NCI-H2227 treated with DMSO at 0.1 percent for 48 hours (cell line): ENCODE measurements at places on chromosomes 1 and 21.

DNA sequence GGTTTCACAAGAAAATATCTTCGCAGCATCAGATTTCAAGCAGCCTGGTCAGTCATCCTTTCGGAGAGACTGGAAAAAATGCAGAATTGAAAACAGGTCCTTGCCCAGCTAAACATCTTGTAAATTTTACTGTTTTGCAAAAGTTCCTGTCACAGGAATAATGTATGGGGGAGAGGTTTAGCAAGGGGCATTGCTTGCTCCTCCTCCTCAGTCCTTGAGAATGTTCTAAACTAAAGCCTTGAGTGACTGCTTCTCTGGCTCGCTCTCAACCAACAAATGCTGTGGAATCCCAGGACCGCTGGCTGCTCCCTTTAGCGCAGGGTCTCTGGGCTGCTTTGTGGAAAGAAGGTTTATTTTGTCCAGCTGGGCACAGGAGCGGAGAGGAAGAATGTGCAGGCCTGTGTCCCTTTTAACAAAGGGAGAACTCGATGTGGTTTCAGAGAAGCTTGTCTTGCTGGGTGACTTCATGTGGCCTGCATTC, 33.6 kb upstream of the FHAD1 start:
- DNase-seq = no peak

DNA sequence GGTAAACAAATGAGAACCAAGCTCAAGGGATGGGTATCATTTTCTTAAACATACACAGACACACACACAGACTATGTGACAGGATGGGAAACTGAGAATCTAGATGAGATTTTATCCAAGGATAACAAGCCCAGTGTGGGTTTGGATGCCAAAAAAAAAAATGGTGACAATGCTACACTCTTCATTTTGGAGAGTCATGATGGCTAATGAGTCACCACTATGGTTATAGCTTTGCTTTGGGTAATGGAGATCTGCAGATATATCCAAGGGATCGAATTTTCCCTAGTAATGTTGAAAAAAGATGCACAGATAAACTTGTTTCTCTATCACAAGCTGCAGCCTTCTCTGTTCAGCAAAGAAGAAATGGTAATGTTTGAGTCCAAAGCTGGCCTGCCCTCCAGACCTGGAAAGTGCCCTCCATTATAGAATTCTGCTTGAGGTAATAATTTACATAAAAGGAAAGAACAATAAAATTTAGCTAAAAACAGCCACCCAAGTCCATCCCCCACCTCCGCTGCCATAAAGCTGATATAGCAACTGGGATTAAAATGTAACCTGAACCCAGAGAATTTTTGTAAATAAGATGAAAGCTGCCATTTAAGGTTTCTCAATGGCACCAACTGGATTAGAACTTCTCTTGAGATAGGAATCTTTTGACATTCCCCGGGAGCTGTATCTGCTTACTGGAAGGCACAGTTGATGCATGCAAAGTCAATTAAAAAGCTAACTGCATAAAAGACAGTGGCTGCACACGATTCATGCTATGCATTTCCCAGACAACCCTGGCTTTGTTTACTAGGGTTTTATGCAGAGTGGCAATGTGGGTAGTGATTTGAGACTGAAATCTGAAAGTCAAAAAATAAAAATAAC, 395.2 kb upstream of the LYPLAL1 start:
- DNase-seq = no peak

GRCh38 chr1:69911301-69911801, 294.0 kb downstream of the LRRC40 start:
- no peak for DNase-seq

- no peak for DNase-seq
Observed at GRCh38 chr1:227939791-227940771, 7.7 kb downstream of the WNT9A start.

- no peak for DNase-seq
Observed at GRCh38 chr1:64199154-64199553, 4.3 kb upstream of the UBE2U start.

DNA sequence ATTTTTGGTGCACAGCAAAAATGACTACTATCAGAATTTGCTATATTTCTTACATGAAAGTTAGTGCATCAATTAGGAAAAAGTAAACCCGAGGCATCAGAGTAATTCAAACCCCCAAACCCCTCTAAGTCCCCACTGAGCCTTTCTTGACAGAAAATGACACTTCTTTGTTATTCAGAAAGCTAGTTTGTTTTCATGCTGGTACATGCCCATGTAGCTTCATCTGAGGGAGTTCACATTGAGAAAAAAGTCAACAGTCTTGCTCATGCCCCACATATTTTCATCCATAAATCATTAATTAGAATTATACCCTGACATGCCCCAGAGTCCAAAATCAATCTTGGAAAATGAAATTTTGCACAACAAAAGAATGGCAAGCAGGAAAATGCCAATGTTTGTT, 39.9 kb upstream of the PDC start:
- no peak for DNase-seq

DNA sequence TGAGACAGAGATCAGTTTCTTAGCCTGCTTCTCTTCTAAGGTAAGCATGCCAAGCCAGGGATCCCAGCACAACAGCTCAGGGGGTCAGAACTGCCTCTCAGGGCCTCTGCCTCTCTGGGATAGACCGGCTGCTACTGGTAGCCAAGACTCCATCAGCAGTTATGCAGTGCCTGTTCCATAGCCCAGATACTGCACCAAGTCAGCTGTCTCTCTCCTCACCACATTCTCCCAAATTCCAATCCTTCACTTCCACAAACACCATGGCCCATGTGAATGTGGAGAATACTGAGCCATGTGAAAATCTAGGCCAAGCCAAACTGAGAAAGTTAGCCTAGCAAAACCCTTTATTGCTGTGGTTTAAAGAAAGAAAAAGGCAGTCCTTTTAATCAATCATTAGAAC, 37.5 kb downstream of the CDC42BPA start:
- DNase-seq = no peak

DNA sequence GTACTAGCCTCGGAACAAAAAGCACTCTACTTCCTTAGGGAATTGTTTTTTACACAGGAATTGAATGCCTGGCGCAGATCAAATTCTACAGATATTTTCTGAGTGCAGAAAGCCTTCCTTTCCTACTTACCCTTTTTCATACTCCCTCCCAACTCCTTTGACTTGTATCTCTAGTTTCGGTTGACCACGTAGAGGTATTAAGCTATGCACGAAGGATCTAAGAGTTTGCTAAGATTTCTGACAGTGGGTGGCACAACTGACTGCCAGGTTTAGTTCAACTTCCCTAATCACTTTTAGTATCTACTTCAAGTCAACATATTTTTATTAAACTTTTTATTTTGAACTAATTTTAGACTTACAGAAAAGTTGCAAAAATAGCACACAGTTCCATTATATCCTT, 5.0 kb downstream of the TOR1AIP2 start:
- DNase-seq = no peak

- no peak for DNase-seq
Observed at GRCh38 chr1:4931486-4931885, 277.1 kb downstream of the AJAP1 start.

GRCh38 chr1:110286564-110286963, 52.6 kb upstream of the RBM15 start:
- no peak for DNase-seq

DNA sequence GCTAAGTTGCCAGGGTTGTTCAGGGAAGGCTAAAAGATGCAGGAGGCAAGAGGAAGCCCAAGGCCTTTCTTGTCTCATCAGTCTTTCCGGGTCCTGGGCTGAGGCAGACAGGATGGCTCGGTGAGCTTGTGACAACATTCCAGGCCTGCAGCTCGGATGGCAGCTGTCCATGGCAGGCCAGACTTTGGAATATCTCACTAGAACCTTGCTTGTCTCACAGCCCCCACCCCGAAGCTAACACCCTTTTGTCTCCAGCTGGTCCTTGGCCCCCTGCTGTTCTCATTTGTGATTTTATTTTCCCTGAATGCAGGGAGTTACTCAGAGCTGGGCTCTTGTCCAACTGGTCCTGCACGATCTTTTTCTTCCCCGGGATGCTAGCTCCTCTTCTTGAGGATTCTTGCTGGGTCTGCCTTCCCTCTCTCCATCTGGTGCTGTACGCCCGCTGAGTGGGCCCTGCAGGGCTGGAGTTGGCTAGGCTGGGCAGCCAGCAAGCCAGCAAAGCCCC, 477.2 kb upstream of the CAMK1G start:
- no peak for DNase-seq

DNA sequence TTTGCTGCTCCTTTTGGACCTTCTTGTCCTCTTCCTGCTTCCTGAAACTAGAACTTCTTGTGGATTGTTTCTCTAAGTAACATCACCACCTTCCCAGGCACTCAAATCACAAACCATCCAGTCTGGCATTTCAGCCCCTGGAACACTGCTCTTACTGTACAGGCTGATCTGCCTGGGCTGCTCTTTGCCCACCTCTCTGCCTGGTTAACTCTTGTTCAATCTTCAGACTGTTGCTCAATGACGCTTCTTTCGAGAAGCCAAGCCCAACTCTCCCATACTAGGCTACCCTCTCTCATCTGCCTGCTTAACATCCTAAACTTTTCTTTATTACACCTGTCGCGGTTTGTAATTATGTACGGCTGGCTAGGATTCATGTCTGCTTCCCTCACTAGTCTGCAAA, 657 bp downstream of the DIO1 start:
- DNase-seq = no peak

GRCh38 chr1:114353262-114353661, 157.7 kb downstream of the TRIM33 start:
- no peak for DNase-seq

DNA sequence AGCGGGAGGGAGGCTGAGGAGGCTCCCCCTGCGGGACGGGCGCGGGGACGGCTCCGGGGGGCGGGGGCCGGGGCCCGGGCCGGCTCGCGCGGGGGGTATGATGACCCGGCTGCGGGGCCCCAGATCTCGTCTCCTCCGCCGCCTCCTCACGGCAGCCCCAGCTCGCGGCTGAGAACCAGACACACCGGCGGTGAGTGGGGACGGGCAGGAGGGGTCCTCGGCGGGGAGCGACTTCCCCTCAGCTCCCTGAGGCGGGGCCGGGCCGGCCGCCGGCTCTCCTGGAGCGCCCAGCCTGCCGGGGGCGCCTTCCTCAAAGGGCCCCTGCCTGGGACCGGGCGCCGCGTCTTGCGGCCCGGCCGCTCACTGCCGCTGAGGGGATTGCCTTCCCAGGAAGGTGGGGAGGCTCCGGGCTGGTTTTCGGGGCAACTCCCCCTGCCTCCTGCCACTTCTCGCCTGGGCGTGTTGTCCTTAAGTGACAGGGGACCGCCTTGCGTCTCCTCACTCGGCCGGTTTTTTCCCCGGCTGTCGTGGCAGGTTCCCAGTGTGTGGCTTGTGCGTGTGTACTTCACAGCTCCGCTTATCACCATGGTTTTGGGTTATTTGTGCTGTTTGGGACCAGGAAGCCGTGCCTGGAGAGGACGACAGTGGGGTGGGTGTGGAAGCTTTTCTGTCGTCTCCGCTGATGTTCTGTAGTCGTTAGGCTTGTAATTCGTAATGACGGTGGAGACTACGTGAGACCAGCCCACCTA, 800 bp downstream of the HIPK1 start:
- no peak for DNase-seq

DNA sequence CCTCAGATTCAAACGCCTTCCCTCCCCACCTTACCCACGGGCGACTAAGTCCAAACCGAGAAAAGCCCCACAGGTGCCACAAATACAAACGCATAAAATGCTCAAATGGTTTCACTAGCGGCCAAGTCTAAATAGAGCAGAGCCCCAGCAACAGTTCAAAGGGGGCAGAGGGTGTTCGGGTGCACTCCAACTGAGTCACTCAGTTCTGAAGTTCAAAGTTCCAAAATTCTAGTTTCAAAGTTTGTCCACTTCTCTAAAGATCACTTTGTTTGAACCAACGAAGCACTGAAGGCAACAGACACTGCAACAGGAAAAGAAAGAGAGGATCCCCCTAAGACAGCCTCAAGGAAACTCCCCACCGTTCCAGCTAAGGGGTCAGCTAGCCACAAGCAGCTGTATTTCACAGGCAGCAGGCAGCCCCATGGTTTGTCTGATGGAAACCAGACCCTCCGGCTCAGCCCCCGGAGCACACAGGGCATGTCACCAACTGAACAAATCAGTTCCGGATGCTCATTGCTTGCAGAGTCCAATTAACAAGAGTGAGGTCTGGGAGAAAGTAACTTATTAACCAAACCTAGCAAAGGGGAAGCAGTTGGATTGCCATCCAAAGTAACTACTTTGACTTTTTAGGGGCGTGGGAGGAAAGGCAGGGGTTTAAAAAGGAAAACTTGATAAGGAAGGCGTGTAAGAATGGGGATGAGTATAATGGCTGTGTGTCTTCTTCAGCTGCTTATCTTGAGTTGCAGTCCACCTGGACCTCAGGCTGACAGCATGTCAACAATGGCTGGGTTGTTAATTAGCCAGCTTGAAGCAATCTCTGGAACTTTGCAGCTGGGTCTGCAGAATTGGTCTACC, 1423.9 kb upstream of the PRMT6 start:
- no peak for DNase-seq

DNA sequence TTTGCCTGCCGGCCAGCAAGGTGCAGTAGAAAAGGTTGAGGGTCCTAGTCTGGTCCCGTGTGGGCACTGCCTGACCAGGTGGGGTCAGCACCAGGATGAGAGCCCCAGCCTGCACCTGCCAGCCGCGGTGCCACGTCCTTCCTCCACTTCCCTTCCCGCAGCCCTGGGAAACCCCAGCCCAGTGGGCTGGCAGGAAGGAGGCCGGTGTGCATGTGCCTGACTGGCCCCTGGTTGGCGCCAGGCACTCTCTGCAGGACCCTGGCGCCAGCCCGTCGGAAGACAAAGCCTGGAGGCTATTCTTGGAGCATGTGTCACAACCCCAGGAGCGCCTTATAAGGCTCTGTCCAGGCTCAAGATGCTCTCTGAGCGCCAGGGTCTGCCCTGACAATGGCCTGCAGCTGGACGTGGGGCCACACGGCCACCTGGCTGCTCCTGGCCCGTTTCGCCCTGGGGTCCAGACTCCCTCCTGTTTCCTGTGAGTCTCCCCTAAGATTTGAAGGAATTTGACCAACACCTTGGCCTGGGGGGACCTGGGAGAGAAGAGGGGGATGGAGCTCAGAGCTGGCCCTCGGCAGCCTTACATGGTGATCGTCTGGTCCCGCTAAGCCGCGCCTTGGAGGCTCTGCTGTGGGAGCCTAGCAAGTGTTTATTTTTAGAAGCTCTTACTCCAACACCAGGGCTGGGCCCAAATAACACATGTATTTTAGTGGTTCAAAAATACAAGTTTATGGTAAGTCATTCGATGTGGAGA, 31.9 kb upstream of the POFUT2 start:
- DNase-seq = no peak
